ENCODE measurements at places on chromosomes 7 and 10.

GRCh38 chr10:1242975-1243374 is 186.8 kb downstream of the WDR37 start:
- no peak for DNase-seq

- DNase-seq, result no peak
Measured at GRCh38 chr7:94298943-94299342, 95.8 kb upstream of the COL1A2 start.

DNA sequence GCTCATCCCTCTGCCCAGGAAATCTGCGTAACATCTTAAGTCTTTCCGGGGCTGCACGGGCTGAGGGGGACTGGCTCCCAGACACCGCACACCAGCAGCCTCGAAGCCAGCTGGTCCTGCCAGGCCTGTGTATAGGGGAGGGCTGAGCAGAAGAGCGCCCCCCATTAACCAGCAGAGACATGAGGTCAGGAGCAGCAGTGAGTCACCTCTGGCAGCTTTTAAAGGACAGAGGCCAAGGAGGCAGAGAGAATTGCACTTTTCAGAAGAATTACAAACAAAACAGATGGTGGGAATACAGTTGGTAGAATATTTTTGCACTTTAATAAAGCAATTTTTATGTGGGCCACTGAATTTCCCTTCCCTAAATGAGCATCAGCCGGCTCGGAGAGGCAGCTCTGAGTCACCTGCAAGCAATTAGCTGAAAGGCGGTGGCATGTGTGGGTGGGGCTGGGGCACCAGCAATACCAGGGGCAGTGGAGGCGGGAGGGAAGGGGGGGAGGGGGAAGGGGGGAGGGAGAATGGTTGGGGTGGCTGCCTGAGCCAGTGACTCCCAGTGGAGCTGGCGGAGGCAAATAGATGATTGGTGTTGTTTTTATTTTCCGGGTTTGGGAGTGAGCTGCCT is 39.1 kb downstream of the GOLGA7B start:
- no peak for DNase-seq

- DNase-seq, result no peak
Measured at GRCh38 chr10:19987931-19988330, 171.7 kb downstream of the PLXDC2 start.

- DNase-seq, result no peak
Measured at GRCh38 chr10:129881641-129882040, 82.4 kb downstream of the EBF3 start.

DNA sequence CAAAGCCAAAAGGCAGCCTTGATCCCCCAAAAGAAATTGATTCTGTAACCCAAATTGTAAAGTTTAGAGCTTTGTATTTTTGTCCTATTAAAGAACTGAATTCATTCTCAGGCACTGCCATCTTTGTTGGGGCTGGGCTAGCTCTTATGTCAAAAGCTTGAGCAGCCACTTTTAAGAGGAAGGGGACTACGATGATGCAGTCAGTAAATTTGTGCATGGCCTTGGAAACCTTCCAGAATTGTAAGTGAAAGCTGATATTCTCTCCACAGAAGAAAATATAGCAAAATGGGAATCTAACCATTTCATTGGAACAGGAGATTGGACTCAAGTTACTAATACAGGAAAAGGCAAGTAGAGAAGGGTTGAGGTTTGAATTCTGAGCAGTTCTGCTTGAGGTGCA is 50.1 kb downstream of the RBM20 start:
- DNase-seq, result no peak

- DNase-seq, result peak; percentile 7
Measured at GRCh38 chr10:69577268-69578232, 4.3 kb upstream of the NEUROG3 start.

DNA sequence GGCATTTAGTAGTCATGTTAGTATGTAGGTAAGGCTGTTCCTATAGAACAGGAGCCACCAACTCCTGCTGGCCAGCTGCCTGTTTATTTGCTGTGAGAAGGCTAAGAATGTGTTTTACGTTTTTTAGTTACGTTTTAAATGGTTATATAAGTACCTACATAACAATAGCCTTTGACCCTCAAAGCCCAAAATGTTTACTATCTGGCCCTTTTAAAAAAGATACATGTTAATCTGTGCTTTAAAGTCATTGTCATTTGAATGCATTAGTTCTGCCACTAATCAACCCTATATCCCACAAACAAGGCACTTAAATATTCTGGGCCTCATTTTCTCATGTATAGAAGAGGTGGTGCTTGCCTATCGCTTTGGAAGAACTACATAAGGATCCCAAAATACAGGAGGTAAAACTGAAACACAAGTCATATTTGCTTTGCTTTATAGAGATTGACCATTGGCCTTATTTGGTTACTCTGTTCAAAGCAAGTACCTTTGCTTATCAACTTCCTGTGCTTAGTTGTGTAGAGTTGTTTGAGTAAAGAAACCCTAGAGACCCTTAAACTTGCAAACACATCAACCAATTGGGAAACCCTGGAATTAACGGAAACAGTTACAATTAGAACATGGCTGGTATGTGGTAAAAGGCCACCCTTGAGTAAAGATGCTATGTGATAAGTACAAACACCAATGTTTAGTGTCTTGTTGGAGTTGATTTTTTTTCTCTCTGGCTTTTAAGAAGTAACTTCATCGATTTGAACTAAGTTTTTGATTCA is 25.9 kb downstream of the TIMM23 start:
- no peak for DNase-seq

- no peak for DNase-seq
Measured at GRCh38 chr10:90130321-90131086, 429.1 kb downstream of the KIF20B start.

- DNase-seq, result no peak
Measured at GRCh38 chr10:86105640-86106039, 261.0 kb downstream of the GRID1 start.

DNA sequence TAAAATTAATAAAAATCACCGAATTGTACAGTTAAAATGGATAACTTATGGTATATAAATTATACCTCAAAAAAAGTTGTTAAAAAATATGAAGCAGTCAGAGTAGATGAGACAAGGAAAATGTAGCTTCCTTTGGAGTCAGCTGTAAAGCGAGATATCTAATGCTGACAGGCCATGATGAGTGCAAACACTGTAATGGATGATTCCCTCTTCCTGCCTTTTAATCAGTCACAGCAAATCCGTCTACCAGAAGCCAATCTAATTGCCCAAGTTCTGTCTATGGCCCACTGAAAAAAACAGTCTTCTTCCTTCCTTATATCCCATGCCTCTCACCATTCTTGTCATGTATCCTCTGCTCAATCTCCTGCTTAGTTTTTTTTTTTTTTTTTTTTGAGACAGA is 59.9 kb upstream of the DNAJB12 start:
- peak; percentile 48 for DNase-seq

- DNase-seq, result no peak
Measured at GRCh38 chr10:78634389-78634815, 434.4 kb upstream of the ZMIZ1 start.

DNA sequence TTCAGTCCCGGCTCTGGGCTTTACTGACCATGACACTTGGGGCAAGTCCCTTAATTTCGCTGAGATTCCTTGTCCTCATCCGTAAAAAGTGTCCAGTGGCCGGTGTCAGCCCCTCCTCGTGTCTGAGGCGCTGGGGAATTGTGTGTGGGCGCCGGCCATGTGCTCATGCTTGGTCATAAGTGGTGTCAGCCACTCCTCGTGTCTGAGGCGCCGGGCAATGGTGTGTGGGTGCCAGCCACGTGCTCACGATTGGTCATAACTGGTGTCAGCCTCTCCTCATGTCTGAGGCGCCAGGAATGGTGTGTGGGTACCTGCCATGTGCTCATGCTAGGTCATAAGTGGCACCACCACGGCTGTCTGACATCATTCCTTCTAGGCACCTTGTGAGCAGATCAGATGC is 40.7 kb upstream of the DMBT1 start:
- no peak for DNase-seq

GRCh38 chr10:77231884-77232610 is 405.6 kb downstream of the KCNMA1 start:
- DNase-seq, result no peak

DNA sequence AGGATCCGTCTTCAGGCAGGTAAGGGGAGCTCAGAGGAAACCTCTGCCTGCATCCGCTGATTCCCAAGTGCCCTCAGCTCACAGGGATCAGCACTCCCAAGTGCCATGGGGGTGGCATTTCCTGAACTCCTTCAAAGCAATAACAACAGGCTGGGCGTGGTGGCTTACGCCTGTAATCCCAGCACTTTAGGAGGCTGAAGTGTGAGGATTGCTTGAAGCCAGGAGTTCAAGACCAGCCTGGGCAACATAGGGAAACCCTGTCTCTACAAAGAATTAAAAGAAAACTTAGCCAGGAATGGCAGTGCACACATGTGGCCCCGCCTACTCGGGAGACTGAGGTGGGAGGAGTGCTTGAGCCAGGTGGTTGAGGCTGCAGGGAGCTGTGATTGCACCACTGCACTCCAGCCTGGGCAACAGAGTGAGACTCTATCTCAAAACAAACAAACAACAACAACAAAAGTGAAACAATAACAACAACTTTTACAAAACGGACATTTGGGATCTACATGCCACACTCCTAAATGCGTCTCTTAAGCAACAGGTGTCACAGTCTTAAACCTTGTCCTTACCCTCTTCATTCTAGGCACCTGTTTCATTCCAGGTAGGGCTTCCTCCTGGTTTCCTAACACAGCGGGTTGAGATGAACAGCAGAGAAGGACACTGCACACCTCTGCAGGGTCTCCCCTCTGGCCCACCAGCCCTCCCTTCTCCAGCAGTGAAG is 73.8 kb downstream of the PAXIP1 start:
- no peak for DNase-seq

DNA sequence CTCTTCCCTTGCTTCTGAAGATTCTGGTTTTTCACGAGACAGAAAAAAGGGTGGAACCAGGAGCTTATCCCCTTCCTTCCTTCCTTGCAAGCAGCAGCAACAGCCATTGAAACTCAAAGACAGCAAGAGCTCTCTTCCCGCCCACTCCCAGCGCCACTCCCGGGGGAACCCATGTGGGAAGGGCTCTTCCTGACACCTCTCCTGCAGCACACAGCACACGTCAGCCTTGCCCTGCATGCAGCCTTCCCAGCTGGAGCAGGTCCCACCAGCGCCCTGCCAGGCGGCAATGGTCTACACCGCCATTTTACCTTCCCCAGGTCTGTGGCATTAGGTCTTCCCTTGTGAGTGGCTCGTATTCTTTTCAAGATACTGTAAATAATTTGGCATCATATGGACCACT is 161.8 kb downstream of the MGMT start:
- no peak for DNase-seq

- DNase-seq, result no peak
Measured at GRCh38 chr10:93535293-93535692, 31.2 kb upstream of the FFAR4 start.

- peak; percentile 41 for DNase-seq
Measured at GRCh38 chr7:158541346-158542010, 46.1 kb downstream of the PTPRN2 start.

DNA sequence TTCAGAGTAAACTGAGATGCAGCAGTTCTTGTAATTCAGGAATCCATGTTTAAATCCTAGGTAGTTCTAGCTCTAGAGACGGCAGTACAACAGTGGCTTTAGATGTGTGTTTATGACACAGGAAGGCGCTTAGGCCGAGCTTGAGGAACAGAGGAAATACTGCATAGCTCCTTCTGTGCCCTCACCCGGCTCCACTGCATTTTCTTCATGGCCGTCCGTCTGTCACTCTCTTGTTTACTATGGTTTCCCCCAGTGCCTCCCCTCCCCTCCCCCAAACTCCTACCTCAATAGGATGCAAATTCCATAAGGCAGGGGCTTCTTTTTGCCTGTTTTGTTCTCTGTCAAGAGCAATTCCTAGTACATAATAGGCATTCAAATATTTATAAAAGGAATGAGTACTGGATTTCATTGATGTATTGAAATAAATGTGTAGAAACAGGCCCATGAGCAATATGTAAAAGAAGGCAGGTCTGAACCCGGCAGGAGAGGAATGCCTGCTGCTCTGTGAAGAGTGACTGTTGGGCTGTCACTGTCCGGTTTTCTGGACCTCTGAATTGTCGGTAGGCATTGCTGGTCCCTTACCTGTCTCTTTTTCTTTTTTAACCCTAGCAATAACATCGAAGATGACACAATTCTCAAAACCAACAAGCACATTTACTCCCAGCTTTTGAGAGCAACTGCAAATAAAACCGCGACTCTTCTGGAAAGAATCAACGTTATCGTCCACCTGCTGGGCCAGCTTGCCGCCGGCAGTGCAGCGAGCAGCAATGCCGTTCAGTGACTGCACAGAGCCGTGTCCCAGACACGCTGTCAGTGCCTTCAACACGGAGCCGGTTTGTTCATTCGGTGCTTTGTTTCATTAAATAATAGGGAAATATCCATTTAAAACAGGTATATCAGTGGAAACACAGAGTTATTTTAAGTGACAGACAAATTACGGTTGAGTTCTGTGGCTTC is 12.7 kb downstream of the MMP21 start:
- no peak for DNase-seq

DNA sequence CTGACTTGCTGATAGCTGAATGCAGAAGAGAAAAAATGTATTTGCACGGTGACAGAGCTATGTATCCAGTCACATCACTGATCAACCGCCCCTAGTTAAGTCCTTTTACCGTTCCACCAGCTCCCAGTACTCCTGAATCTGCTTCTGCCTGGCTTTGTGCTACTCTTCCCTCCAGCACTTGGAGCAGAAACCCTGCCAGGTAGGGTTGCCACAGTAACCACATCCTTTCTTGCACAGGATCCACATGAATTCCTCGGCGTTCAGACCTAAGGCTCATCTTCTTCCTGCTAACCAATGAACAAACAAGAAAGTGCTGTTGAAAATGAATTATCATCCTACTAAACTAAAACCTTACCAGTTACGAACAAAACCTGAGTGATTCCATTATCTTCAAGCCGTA is 52.0 kb upstream of the KCTD7 start:
- DNase-seq, result no peak

GRCh38 chr7:159238541-159238940 is 93.9 kb upstream of the VIPR2 start:
- no peak for DNase-seq

DNA sequence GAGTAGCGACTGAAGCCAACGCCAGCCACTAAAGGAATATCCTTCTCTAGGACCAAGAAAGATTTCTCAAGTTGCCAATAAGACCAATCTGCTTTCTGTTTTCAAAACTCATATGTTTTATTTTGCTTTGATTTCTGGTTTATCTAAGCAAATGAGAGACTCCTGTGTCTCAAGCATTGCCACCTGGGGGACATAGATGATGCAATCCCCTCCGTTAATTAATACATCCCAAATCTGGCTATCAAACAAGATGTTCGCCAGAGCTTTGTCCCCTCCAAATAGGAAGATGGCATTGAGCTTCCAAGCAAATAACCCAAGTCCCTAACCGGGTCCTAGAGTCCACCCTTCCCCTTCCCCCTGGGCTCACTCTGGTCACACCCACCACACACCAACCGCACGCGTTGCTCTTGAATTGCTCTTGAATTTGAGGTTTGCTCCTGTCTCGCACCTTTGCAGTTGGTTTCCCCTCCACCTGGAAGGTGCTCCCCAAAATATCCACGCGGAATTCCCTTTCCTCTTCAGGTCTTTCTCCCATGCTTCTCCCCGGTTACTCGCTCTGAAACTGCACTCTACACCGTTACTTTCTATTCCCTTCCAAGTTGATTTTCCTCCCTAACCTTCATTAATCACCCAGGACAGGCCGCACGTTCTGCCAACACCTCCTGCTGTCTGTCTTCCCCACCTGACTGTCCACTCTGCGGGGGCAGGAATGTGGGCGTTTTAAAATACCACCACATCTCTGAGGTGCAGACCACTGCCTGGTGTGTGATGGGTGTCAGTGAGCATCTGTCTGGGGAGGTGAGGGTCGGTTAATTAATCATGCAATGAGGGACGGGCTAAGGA is 64.1 kb upstream of the RNF32 start:
- DNase-seq, result no peak

GRCh38 chr10:132493246-132493755 is 44.3 kb upstream of the INPP5A start:
- no peak for DNase-seq

- peak; percentile 1 for DNase-seq
Measured at GRCh38 chr7:110677405-110677804, 413.5 kb upstream of the LRRN3 start.
